NCI-H2029 (cell line): ENCODE measurements at places on chromosomes 7 and 10.
A peak's percentile ranks its signal among the peaks of the same experiment; 100 is the strongest.

- no peak for DNase-seq
Observed at GRCh38 chr10:68202960-68203353, 29.0 kb downstream of the ATOH7 start.

DNA sequence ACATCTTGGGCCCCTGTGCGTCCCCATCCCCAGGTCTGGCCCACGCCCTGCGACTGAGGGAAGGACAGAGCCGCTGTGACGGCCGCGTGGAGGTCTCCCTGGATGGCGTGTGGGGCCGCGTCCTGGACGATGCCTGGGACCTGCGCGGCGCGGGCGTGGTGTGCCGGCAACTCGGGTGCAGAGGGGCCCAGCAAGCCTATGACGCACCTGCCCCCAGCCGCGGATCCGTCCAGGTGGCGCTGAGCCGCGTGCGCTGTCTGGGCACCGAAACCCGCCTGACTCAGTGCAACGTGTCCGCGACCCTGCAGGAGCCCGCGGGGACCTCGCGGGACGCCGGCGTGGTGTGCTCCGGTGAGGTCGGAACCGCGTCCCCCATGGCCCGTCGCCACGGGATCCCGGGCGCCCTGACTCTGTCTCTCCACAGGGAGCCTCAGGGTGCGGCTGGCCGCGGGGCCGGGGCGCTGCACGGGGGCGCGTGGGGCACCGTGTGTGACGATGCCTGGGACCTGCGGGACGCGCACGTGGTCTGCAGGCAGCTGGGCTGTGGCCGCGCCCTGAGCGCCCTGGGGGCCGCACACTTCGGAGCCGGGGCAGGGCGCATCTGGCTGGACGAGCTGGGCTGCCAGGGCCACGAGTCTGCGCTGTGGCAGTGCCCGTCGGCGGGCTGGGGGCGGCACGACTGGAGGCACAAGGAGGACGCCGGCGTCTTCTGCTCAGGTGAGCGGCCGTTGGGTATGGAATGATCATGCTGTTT lies 5.9 kb downstream of the SCART1 start:
- no peak for DNase-seq

DNA sequence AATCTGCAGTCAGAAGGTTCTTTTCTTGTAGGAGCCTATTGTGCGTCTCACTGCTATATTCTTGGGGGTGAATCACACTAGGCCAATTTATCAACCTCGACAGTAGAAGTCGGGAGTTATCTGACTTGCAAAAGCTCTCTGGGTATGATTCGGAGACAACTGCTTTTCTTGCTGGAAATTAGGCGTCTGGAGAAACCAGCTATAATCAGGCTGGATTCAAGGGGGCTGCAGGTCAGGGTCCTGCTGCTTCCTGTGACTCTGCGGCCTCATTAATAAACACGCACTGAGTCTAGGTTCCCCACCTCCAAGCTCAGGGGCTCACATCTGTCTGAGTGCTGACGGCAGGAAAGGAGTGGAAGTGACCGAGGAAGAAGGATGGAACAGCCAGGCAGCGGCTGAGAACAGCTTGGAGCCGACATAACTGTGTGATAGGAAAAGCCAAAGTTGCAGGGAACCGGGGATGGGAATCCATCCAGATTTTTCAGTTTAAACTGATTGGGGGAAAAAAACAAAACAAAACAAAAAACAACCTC lies 184.6 kb downstream of the FANK1 start:
- no peak for DNase-seq

DNA sequence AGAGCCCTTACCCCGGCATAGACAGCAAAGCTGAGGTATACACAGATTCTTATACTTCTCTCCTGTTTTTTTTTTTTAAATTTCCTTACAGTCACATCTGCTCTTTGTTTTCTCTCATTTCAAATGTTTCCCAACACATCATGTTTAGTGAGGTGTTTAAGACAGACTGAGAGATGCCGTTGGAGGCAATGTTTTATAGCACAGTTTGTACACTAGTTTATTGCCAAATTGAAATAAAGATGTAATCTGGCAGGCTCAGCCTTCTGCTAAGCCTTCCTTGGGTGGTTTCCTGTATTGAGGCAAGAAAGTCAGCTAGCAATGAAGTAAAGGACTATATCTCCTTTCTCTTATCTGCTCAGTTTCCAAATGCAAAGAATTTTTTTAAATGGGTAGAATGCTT lies 393.4 kb downstream of the SORCS1 start:
- no peak for DNase-seq

DNA sequence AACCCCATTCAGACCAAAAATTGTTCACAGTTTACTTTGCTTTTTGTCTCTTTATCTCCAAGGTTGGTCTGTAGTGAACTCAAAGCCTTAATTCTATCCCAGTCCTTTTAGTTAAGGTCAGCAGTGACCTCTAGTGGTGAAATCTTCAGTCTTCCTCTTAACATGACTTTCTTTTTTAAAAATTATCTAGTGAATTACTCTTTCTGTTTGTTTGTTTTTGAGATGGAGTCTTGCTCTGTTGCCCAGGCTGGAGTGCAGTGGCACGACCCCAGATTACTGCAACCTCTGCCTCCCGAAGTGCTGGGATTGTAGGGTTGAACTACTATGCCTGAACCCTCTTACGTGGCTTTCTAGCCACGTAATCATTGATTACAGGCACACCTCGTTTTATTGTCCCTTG lies 25.0 kb downstream of the ZNF487 start:
- peak; percentile 38 for DNase-seq

DNA sequence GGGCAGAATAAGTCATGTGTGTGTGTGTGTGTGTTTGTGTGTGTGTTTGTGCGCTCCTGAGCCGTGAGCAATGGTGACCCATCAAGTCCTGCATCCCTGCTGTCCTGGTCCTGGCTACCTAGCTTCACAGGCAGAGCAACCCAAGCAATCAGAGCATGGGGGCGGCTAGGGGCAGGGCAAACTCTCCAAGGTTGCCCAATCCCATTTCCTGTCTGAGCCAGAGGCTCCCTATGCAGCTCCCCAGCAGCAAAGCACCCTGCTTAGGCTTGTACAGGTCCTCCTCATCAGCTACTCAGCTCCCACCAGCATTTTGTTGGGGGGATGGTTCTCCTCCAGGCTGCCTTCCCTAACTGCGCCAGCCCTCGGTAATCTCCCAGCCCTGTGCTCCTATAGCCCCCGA lies 31.1 kb upstream of the CRHR2 start:
- no peak for DNase-seq

- DNase-seq = no peak
Observed at GRCh38 chr7:87364246-87364645, 18.8 kb downstream of the CROT start.

- no peak for DNase-seq
Observed at GRCh38 chr10:44023517-44023916, 361.4 kb downstream of the CXCL12 start.

GRCh38 chr10:44278837-44279324 lies 106.0 kb downstream of the CXCL12 start:
- DNase-seq = no peak

DNA sequence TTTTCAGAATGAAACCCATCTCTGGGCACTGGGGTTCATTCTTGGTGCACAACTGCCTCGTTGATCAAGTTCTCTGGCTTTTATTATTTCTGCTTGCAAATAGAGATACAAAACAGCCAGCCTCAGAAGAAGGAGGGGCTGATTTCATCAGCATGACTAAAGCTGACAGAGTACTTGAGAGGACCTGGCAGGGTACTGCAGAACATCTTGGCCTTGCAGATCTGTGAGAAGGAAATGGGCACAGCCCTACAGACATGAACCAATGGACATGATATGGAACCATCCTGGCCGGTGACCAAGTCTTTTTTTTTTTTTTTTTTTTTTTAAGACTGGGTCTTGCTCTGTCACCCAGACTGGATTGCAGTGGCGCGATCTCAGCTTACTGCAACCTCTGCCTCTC lies 240.6 kb downstream of the VTI1A start:
- DNase-seq = no peak

DNA sequence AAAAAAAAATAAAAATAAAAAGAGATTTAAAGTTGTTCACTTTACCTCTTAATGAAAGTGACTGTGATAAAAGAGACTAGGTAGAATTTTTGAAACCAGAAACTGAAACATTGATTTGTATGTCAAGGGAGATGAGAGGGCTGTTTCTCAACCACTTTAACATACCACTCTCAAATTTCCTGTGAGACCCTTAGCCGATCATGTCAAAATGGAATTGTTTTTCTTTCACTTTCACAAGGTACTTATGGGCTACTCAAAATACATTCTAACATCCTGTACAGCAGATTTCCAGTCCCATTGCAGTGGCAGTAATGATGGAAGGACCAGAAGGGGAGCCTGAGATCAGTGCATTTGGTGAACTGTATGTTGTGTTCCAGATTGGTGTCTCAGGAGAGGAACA lies 261.2 kb downstream of the PPP1R3A start:
- no peak for DNase-seq

GRCh38 chr7:93914581-93915066 lies 6.9 kb upstream of the GNG11 start:
- no peak for DNase-seq

GRCh38 chr7:45191396-45191795 lies 33.8 kb downstream of the RAMP3 start:
- no peak for DNase-seq

GRCh38 chr10:77451886-77452285 lies 185.7 kb downstream of the KCNMA1 start:
- DNase-seq = no peak

DNA sequence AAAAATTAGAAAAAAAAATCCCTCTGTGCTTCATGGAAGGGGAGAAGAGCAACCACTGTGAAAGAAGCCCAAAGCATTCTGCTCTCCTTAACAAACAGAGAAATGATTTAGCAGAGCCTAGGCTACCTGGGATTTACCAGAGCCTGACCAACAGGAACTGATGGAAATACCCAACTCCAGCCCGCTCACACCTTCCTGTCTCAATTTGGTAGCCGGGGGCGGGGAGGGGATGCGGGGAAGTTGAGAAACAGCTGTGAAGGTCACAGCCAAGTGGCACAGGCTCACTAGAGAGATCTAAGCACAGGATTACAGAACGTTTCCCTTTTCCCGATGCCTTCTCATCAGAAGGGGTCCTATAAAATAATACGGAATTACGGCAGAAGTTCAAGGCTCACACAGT lies 17.6 kb downstream of the RSU1 start:
- DNase-seq = no peak

GRCh38 chr10:74342991-74343390 lies 192.0 kb downstream of the ADK start:
- no peak for DNase-seq

DNA sequence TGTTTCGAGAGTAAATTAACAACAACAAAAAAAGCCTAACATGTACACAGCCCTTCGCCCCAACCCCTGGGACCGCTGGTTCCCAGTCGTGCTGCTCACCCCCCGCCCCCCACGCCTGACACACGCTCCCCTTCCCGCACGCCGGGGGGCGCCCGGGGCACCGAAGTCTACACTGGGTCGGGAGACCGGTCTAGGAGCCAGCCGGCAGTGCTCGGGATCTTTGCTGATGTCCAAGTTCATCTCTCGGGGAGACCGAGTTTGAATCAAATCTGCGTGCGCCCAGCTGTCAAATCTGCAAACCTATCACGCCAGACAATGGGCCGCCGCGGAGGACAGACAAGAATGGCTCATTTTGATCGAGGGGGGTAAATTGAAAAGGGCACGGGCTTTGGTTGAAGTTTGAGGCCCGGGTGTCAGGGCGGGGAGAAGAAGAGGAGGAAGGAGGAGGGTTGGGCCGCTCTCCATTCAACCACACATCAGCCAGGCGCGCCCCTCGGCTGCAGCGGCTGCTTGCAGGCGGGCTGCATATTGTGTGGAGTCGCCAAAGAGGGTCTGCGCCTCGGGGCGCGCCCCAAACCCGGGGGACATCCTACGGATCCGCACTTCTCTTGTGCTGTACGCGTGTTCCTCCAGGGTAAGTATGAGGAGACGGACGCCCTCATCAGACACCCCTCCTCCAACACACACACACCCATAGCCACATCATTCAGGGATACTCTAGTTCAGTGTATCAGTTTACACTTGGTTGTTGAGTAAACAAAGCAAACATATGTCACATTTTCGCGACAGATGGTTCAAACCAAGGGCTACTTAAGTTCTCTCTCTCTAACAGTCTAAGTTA lies 1.3 kb upstream of the GFRA1 start:
- no peak for DNase-seq

DNA sequence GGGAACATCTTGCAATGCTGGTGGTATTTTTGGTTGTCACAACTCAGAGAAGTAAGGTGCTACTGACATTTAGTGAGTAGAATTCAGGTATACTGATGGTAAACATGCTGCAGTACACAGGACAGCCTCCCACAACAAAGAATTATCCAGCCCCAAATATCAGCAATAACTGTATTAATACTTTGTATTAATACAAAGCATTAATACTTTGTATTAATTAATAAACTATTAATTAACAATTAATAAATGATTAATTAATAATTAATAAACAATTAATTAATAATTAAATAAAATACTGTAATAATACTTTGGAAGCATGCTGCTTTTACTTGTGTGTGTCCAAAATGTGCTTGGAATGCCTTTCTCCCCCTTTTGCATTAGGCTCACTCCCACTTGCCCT lies 62.5 kb downstream of the ZNF92 start:
- no peak for DNase-seq

DNA sequence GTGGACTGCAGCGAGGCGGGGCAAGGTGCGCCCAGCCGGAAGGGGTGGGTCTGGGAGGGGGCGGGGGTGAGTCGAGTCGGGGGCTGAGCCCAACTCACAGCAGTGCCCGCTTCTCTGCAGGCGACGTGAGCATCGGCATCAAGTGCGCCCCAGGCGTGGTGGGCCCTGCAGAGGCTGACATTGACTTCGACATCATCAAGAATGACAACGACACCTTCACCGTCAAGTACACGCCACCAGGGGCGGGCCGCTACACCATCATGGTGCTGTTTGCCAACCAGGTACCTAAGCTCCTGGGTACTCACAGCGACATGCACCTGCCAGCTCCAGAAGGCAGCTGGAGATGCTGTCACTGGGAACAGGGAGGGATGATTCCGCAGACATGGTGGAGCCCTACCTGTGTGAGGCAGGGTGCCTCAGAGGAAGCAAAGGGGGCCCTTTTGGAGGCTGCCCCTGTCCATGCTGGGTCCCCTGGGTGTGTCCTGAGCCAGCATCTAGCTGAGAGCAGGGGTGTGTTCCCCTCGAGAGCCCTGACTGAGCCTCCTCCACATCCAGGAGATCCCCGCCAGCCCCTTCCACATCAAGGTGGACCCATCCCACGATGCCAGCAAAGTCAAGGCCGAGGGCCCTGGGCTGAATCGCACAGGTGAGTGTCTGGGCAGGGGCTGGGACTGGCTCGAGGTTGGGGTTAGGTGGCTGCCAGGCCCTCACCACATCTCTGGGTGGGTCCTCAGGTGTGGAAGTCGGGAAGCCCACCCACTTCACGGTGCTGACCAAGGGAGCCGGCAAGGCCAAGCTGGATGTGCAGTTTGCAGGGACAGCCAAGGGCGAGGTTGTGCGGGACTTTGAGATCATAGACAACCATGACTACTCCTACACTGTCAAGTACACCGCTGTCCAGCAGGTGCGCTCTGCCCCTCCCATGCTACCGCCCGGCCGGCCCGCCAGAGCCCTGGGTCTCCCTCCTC lies 12.8 kb downstream of the FLNC start:
- no peak for DNase-seq

GRCh38 chr7:105786520-105787470 lies 89.6 kb downstream of the ATXN7L1 start:
- DNase-seq = no peak

GRCh38 chr10:88008866-88009470 lies 145.5 kb downstream of the PTEN start:
- no peak for DNase-seq

GRCh38 chr7:43645699-43646226 lies 62.9 kb downstream of the STK17A start:
- no peak for DNase-seq
